ENCODE measurements at places on chromosomes 13 and 19.

DNA sequence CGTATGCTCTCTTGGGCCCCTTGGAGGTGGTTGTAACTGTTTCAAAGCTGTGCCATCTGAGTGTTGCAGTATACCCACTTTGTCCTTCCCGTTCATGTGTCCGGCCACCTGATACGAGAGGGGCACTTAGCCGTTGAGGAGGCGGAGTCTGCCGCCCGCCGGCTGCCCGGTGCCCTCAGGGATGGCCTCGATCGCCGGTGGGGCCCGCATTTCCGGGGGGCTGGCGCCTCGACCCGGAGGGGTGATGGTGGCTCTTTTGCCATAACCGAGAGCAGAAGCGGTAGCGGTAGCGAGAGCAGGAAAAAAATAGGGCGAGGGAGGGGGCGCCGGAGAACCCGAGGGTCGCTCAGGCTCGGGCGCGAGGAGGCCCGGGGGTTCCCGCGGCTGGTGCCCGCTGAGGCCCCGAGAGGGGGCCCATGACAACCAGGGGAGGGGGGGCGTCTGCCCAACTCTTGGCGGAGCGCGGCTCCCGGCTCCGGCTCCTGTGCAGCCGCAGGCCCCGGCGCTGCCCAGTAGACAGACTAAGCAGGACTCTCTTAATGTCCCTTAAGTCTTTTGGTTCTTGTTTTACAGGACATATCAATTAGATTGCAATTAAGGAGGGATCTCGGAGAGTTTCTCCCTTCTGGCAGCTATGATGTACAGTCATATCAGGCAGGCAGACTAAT, 342.7 kb upstream of the SGCG start:
- no peak for ATAC-seq

DNA sequence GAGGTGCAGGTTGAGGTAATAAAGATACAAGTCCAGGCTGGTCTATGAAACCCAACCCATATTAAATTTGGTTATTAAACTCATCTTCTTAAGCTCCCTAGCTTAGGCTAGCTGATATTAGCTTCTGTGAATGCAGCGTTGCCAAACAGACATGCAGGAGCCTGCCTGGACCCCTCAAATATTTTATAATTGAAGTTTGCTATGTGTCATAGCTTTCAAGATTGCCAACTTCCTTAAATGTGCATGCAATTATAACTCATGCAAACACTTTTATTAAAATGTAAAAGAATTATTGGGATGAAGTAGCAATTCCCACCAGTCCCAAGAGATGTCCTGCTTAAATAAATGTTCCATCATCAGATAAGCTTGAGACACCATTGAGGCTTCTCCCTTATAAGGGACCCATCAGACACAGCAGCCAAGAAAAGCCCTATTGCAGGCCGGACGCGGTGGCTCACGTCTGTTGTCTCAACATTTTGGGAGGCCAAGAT, 51.3 kb downstream of the MBNL2 start:
- peak; percentile 18 for ATAC-seq

DNA sequence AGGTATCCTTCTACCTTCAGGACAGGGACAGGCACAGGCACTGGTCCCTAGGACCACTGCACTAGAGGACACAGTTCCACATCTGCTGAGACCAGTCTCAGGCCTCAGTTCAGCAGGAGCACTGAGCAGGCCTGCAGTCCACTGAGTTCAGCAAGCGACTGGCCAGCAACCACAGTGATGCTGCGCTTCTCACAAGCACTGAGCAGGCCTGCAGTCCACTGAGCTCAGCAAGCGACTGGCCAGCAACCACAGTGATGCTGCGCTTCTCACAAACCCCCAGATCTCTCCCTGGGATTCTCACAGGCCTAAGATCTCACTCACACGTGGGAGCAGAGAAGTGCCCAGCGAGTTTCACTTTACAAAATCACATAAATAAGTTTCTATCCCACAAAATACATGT, 140.6 kb downstream of the IRS2 start:
- ATAC-seq: no peak

GRCh38 chr13:112510002-112510780, 77.8 kb downstream of the TUBGCP3 start:
- peak; percentile 97 for ATAC-seq

All from SK-N-SH treated with all-trans-retinoic acid at 6 μM for 48 hours (cell line).